ENCODE measurements at places on chromosomes 1 and 21. TPM values are rescaled to one million over a fixed set of nuclear protein-coding genes. Genes with fewer than 3 reads are reported as not detected.

DNA sequence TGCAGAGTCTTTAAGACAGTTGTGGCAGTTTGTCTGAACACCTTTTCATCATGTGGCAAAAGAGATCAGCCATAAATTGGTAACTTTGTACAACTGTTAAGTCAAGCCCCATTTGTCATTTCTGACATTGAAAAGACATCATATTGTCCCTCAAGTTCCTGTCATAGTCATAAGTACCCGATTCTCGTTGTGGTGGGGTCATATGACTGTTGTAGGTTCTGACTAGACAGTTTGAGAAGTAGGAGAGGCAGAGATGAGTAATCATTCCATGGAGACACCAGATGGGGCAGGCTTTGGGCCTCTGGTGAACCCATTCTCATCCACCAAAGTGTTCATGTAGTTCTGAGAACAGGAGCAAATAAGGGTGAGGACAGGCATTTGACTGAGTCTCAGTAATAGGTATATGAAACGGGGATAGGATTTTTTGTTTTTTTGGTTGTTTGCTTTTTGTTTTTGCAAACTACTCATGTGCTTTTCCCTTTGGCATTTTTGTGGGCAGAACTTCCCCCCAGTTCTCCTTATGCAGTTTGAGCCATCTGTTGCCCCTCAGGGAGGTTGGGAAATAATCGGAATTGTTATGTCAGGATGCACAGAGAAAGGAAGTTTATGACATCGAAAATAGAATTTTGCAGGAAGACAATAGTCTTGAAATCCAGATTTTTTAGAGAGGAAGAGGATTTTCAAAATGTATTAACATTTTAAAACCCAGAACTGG is 86.9 kb upstream of the KCNE2 start:
- H3K4me1 ChIP-seq = no peaks in the 10 kb centered on the region
- no peak overlapping the region for H3K4me3 ChIP-seq
- H3K27me3 ChIP-seq = no peaks in the 10 kb centered on the region

- no peaks in the 10 kb centered on the region for H3K36me3 ChIP-seq
- no peak overlapping the region for H3K27ac ChIP-seq
- no peaks in the 10 kb centered on the region for H3K27me3 ChIP-seq
- H3K4me1 ChIP-seq = no peaks in the 10 kb centered on the region
- no peak overlapping the region for H3K4me3 ChIP-seq
- no peak for DNase-seq
Observed at GRCh38 chr1:71494163-71494562, 413.3 kb upstream of the ZRANB2 start.

DNA sequence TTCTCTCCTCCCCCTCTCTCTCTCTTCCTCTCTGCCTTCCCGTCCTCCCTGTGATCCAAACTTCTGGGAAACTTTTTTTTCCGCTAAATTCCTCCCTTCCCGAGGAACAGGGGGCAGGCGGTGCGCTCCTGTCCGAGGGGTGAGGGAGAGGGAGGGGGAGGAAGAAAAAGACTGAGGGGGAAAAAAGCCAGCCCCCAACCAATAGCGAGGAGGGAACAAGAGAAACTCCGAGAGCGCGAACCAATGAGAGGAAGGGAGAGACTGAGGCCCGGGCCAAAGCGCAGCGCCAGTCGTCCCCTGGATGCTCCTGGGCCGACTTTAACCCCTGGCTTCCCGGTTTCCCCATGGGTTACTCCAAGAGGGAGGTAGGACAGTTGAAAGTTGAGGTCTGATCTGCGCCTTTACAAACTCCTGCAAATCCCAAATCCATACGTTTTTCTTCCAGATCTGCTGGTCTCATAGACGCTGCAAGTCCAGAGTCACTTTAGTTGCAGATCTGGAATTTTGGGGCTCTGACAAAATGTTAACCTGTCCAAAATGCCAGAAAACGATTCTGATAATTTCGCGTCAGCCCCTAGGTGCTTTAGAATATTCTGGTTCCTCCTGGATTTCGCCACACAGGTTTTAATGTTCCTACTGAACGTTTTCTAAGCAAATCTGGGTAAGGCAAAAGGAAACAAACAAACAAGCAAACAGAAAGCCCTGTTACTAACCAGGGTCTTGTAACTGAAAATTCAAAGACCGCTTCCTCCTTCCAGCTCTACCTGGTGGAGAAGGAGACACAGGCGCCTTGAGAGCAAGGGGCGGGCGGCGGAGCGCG is at the start of gene TBX15:
TBX15 (minus strand) TSS at position 158 of the 820 bp plus-strand sequence. CDS start 548 bp downstream, outside the sequence.
- peak within 1 kb of the TSS; percentile 71 for H3K4me3 ChIP-seq
- peaks cover 8% of the 10 kb centered on the region for H3K4me1 ChIP-seq
- DNase-seq = peak; percentile 80
- H3K27ac ChIP-seq = peak within 1 kb of the TSS; percentile 88

GRCh38 chr1:154493276-154493675 is 8.7 kb upstream of the TDRD10 start:
- H3K4me3 ChIP-seq = peak overlapping the region; percentile 36
- DNase-seq = no peak
- H3K36me3 ChIP-seq = no peaks in the 10 kb centered on the region
- H3K27me3 ChIP-seq = no peaks in the 10 kb centered on the region

DNA sequence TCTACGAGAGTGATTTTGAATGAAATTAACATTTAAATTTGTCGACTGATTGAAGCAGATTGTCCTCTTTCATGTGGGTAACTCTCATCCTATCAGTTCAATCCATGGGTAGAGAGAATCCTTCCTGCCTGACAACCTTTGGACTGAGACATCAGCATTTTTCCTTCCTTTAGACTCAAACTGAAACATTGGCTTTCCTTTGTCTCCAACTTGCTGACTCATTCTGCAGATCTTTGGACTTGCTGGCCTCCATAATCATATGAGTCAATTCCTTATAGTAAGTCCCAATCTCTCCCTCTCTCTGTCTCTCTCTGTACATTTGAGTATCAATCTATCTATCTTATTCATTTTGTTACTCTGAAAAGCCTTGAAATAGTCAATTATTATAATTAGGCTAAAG is 416.7 kb downstream of the LRRIQ3 start:
- no peaks in the 10 kb centered on the region for H3K36me3 ChIP-seq
- no peak overlapping the region for H3K4me3 ChIP-seq
- DNase-seq = no peak
- no peaks in the 10 kb centered on the region for H3K27me3 ChIP-seq

DNA sequence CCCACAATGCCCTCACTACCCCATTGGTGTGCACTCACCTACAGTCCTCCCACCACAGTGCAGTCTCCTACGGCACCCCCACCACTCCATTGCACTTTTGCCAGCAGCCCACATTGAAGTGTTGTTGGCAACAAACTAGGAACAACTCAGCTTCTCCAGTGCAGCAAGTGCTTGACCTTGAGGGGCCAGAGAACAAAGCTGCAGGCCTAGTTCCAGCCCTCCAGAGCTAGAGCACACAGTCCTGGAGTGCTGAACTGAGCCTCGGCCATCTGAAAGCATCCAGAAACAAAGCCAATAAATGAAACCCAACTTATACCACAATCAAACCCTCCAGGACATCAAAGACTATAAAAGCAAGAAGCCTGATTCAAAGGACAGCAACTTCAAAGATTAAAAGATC is 129.9 kb downstream of the C1orf94 start:
- no peaks in the 10 kb centered on the region for H3K27me3 ChIP-seq
- H3K36me3 ChIP-seq = no peaks in the 10 kb centered on the region
- no peak overlapping the region for H3K4me3 ChIP-seq
- no peak overlapping the region for H3K27ac ChIP-seq
- no peak for DNase-seq

DNA sequence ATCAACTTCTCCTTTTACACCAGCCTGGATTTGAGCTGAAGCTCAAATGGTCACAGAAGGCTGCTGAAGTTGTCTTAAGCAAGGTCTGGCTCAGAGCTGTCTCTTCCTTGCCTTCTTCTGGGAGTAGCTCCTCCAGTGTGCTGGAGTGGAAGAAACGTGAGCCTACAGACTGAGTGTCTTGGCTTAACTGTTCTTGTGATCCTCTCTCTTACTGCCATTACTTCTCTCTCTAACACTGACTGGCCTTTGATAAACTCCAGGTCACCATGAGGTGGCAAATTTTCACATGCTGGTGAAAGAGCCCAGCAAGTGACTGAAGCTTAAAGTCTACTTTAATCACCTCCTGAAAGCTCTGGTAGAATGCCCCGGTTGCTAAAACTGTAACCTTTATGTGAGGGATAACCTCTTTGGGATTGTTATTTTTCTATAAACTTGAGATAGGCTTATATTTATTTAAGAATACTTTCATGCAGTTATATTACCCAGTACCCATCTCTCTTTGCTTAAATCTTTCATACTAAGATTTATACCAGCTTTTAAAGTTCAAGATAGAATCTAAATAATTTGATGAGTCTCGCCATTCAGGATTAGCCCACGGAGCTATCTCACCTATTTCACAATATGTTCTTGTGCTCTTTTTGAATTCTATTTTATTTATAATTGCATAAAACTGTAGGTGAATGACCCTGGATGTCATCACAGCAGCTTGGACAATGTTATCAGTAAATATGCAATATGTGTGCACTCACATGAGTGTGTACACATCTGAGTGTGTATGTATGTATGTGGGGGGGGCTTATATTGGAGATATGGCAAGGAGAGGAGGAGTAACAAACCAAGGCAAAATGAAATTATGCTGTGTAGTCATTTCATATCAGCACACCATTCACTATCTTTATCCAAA is 924.0 kb downstream of the LTN1 start:
- H3K27ac ChIP-seq = peak overlapping the region; percentile 87
- H3K4me3 ChIP-seq = peak overlapping the region; percentile 69
- H3K36me3 ChIP-seq = no peaks in the 10 kb centered on the region
- peak; percentile 20 for DNase-seq
- H3K27me3 ChIP-seq = no peaks in the 10 kb centered on the region

KCNQ4 gene
- 5.6 TPM for total RNA-seq

SRRM1 gene
- total RNA-seq = 63.0 TPM

SELE gene
- total RNA-seq = 1.3 TPM

U2AF1 gene
- total RNA-seq = 14.4 TPM

PTPN14 gene
- 68.6 TPM for total RNA-seq

HHAT gene
- 0.12 TPM for total RNA-seq
